HEK293T (cell line): ENCODE measurements at places on chromosomes 2 and 18.

DNA sequence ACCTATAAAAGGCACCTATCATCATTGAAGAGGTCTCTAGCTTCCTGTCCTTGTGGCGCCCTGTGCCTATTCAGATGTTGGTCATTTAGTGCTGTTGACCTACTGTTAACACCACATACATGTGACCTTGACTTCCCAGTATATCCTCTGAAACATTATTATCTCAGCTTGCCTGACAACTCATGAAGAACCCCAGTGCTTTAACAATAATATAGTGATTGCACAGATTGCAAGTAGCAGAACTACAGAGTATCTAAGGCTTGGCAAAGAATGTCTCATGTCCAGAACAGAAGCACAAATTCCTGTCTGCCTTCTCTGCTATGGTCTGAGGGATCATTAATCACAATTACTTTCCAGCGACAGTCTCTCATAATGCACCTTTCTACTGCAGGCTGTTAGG is 165.3 kb downstream of the LCLAT1 start:
- DNase-seq: no peak

DNA sequence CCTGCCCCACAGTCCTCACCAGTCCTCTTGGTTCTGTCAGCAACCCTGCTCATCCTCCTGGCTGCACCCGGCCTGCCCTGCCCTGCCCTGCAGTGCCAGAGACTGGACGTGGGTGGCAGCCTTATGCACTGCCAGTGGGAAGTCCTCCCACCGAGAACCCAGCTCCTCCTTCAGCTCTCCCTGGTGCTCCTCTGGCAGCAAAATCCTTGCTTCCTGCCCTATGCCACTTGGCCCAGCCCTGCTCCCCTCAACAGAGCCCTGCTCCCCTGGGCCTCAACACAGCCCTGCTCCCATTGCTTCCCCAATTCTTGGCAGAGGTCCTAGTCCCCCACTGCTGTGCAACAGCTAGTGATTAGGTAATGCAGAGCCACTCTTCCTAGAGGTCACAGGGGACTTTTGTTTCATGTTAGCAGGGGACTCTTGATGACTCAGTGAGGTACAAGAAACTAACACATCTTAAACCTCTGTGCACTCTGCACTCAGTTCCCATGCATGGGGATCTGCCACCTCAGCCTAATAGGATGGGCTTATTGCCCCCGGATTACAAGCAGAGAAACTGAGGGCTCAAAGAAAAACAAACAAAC is 58.0 kb upstream of the EDAR start:
- no peak for DNase-seq

GRCh38 chr18:28855989-28856388 is 679.1 kb upstream of the CDH2 start:
- no peak for DNase-seq

GRCh38 chr2:205290299-205290698 is 392.0 kb upstream of the NRP2 start:
- no peak for DNase-seq

DNA sequence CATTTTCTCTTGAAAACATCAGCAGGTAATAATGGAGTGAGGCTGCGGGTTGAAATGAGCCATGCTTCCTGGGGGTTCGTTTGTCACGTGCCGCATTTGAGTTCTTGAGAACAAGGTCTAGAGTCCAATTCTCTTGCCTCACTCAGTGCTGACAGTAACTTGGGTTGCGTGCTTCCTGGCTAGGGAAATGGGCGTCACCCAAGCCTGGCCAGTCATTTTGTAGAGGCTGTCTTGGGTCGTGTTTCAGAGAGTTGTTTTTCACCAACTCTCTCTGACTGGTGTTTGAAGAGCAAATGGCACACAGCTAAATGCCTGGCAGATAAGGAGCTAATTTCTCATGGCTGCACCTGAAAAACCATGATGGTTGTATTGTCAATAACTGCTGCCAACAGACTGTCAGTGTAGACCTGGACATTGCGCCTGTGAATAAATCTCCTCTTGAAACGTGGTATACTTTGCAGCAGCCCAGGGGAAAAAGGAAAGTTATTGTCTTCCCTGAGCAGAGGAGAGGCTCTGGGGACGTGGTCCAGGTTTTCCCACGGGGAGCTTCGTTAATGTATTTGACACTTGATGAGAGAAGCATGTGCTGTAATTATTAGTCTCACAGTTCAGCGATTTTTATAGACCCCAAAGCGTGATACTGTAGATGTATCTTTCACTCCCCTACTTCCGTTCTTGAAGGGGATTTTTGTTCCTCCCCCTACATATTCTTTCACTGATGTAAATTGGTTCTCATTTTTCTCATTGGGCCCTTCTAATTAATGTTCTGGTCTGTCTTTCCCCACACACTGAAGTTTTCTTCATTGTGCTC is 196.0 kb downstream of the FHOD3 start:
- no peak for DNase-seq

GRCh38 chr2:36528766-36529392 is 69.1 kb downstream of the FEZ2 start:
- DNase-seq: no peak

- no peak for DNase-seq
Observed at GRCh38 chr2:44271296-44271695, 4.0 kb upstream of the SLC3A1 start.

DNA sequence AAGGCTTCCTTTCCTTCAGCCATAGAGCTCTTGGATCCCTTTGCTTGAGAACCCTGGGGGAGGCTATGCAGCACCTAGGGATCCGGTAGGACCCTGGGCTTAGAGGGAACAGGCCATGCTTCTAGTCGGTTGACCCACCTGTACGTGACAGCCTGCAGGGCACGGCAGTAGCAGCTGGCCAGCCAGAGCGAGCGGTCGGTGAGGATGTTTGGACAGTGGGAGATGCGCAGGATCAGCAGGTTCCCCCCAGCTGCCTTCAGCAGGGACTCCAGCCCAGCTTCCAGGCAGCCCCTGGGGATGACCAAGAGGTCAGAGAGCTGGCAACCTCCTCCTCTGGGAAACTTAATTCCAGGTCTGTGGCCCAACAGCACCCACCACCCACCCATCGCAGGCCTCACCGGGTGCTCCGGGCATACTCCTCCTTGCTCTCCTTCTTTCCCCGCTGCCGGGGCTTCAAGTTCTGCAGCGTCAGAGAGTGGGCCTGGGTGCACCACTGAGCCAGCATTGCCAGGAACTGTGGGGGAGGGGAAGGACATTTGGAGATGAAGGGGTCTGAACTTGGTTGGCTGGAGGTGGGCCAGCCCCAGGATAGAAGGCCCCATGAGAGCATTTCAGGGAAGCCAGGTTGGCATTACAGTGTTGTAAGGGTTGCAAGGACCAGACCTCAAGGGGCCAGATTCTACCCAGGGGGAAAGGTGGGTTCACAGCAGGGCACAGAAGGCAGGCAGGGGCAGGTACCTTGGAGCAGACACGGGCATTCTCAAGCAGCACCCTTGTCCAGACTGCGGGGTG is 20.5 kb downstream of the FBXO41 start:
- DNase-seq: no peak

- DNase-seq: no peak
Observed at GRCh38 chr2:46325182-46325928, 28.1 kb downstream of the EPAS1 start.
